ENCODE measurements at places on chromosomes 4 and X.

DNA sequence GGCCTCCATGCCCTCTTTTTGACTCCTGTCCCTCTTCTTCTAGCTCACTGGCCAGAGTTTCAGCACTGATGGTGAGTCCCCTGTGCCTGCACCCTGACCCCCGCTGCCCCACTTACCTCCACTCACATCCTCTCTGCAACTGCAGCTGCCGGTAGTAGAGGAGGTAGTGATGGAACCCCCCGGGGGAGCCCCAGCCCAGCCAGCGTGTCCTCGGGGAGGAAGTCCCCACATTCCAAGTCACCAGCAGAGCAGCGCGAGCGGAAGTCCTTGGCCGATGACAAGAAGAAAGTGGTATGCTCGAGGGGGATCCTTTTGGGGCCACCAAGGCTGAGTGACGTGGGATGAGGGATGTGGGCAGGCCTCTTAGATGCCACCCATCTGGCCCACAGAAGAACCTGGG lies 5.8 kb downstream of the ARAF start:
- no peak for DNase-seq

DNA sequence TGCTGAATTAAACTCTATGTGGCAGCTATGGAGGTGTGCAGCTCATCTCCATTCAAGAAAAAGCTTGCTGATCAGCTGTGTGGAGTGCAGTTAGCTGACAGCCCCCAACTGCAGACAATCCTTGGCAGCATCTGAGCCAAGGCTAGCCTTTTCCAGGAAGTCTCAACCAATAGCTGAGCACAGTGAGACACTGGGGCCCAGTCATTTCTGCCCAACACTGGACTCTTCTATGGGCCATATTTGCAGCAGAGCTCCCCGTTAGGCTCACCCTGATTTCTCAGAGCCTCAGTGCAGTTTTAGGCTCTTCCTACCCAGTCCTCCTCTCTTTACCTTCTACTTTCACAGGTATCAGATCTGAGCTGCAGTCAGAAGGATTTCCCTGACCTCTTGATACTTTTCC lies 12.9 kb downstream of the DDX53 start:
- no peak for DNase-seq

DNA sequence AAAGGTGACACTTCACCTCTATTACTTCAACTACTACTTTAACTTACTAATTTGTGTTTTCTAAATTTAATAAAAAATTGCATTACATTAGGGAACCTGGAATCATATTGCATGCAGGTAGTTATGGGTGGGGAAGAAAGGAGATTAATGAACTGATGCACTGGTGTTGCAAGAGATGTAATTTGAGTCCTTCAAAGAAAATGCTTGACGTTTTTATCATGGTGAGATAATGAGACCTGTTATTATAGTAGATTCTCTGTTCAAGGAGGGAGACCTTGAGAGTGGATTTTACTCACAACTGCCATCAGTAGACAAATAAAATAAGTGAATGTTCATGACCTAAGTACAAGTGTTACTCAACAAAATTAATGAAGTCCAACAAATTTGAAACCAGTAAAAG lies 26.4 kb upstream of the MED14 start:
- DNase-seq, result no peak

DNA sequence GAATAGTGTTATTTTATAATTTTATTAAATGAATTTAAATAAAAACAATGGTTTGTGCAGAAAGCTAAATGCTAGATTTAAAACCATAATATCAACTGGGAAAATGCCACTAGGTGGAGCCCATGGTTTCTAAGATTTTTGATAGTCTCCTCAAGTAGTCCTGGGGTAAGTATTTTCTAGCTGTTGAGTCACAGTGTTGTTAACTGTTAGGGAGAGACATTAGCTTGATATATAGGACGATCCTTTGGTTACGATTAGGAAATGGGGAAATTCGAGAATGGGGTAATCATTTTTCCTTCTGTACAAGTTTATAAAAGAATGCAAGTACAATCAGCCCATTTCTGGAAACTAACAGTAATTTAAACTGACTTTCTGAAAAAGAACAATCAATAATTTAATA lies 378.4 kb downstream of the ANKRD50 start:
- DNase-seq, result peak; percentile 78

- no peak for DNase-seq
Measured at GRCh38 chr4:57040510-57040909, 61.8 kb downstream of the POLR2B start.

DNA sequence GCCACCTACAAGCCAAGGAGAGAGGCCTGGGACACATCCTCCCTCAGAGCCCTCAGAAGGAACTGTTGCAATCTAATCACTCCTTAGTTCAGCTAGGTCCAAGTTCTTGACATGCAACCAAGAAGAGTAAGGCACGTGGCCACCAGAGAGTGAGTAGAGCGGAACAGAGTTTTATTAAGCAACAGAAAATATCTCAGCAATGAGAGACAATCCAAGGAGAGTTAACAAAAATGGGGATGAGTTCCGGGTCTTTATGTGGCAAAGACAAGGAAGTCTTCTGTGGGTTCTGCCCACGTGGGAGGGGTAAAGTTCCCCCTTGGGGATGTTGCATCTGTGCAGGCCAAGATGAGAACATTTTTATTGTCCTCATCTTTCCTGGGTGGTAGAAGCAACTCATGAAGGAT lies 38.5 kb upstream of the PROM1 start:
- no peak for DNase-seq

GRCh38 chr4:25552580-25553271 lies 102.9 kb upstream of the SLC34A2 start:
- DNase-seq, result no peak

- DNase-seq, result no peak
Measured at GRCh38 chr4:86523333-86523732, 70.8 kb upstream of the PTPN13 start.

- no peak for DNase-seq
Measured at GRCh38 chr4:109592367-109592766, 32.3 kb downstream of the MCUB start.

GRCh38 chr4:137278431-137278830 lies 253.9 kb downstream of the PCDH18 start:
- DNase-seq, result no peak

GRCh38 chrX:14529290-14529989 lies at the start of gene GLRA2:
TSS of gene GLRA2 (plus strand) at chrX:14529536. CDS start at chrX:14530058, 522 bp downstream.
- peak; percentile 2 for DNase-seq

- DNase-seq, result peak; percentile 97
Measured at GRCh38 chr4:72312032-72312650, 256.9 kb downstream of the ADAMTS3 start.

DNA sequence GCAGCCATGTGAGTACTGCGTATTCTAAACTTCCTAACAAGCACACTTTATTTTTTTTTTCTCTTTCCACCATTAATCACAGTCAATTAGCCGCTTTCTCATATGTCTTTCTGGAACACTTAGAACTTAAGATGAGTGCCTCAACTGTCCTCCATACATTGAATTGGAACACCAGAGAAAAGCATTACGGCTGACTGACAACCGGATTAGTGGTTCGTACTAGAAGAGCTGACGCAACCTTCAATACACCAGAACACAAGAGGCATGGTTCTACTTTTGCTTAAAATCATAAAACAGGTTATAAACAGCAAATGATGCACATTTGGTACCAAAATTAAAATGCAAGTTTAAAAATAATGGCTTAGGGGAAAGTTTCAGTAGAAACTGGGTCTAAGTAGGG lies 3.3 kb downstream of the TMEM47 start:
- DNase-seq, result no peak

- DNase-seq, result no peak
Measured at GRCh38 chrX:37332055-37332454, 17.1 kb upstream of the PRRG1 start.

DNA sequence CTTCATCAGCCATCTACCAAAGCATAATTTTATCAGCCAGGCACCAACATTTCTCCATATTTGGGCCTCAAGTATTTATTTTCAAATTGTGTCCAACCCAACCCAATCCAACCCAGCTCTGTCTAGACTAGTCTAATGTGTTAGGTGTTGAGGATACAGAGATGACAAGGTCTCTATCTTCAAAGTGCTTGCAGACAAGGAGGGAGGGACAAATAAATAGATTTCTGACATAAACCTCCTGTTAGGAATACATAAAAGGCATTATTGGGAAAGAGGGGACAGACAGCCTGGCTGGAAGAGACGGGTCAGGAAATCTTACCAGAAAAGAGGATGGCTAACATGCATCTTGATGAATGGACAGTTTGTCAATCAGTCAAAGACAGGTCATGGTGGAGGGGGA lies 115.4 kb upstream of the RPS6KA3 start:
- no peak for DNase-seq

GRCh38 chr4:176223561-176223960 lies 28.2 kb upstream of the SPATA4 start:
- DNase-seq, result no peak

DNA sequence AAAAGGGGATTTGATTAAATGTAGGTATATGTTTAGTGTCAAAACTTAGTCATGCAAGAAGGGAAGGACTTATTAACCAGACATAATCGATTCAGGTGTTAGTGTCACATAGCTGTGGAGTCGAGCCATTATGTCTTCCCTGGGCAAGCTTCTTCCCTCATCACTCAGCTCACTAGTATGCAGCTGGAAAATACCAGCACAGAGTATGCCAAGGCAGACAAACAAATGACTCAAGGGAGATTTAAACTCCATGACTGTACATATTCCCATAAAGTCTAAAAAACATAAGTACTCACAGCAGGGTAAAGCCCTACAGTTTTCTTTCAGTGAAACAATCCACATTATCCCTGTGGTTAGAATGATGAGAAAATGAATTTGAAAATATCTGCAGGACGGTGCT lies 304.5 kb downstream of the CBLL2 start:
- peak; percentile 66 for DNase-seq

DNA sequence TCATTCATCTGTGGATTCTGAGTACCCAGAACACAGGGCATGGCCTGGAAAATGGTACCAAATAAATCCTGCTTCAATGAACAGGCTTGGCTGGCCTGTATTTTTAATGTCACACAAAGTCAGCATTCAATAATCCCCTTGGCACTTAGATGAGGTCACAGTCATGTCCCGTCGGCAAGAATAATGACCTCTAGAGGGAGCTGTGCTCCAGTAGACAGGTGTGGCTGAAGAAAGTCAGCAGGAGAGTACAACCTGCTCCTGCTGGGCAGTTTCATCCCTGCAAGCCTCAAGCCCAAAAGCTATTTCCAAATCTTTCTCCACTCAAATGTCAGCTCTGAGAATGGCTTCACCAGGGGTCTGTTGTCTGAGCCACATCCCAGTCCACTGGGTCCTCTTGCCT lies 404.0 kb upstream of the F9 start:
- no peak for DNase-seq

- no peak for DNase-seq
Measured at GRCh38 chr4:22476011-22476410, 39.9 kb downstream of the ADGRA3 start.

- no peak for DNase-seq
Measured at GRCh38 chr4:166846939-166847338, 387.4 kb downstream of the SPOCK3 start.

DNA sequence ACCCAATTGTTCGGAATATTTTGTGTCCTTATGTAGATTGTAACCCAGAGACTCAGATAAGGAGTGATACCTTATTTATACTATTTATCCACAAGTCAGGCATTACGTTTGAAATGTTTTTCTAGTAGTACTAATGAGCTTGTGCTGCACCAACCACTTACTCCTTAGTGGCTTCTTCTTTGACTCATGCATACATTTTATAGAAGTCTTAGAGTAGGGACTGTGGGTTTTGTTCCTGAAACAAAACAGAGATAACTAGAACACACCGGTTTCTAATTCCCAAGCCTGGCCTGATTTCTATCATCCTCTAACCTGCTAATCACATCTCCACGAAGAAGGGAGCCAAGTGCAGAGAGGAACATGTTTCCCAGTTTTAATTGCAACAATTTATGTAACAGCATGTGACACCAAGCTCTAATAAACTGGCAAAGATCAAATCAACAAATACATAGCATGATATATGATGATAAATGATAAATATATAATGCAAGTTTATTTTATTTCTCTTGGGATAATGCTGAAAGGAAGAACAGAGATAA lies 32.3 kb downstream of the MGARP start:
- DNase-seq, result no peak

DNA sequence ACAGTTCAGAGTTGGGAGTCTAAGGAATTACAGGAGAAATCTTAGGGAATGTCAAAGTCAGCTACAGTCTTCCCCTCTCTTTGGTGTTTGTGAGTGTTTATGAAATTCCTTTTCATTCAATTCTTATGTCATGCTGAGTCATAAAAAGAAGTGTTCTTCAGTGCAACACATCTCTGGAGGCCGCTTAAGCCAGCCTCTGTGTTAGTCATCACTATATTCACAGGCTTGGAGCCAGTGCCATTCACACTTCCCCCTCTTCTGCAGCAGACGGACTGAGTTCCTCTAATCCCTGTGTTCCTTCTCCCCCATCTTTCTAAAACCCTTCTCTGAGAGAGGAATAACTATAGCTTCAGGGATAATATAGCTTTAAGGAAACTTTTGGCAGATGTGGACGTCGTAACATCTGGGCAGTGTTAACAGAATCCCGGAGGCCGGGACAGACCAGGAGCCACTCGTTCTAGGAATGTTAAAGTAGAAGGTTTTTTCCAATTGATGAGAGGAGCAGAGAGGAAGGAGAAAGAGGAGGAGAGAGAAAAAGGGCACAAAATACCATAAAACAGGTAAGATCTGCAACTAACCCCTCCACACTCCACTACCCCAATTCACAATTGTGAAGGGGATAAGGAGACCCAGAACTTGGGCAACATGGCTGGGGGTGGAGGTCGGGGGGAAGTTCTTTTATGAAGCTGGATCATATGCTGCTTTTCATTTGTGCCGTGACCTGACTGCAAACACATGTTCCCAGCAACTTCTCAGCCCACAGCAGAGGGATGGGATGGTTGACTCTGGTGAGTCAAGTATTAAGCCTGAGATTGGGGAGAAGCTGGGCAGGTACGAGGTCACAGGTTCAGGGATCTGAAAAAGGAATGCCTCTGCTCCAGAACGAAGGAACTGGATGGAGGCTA lies at the start of gene SRPX2:
Gene SRPX2, plus strand, starts transcription at position 244 of the 905 bp plus-strand sequence. CDS start 2,124 bp downstream, outside the sequence.
- DNase-seq, result peak; percentile 73

- DNase-seq, result peak; percentile 66
Measured at GRCh38 chr4:56728512-56728911, 47.4 kb upstream of the HOPX start.

DNA sequence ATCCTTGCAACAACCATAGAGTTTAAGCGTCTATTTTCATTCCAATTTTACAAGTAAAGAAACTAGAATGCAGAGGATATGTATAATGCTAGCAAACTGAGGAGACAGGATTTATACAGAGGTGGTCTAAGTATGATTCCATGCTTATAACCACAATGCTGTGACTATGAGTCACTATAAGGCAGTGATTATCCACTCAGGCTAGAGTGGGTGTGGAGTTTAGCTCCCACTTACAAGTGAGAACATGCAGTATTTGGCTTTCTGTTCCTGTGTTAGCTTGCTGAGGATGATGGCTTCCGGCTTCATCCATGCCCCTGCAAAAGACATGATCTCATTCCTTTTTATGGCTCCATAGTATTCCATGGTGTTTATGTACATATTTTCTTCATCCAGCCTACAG lies 41.6 kb upstream of the EDA2R start:
- no peak for DNase-seq

- DNase-seq, result no peak
Measured at GRCh38 chrX:29478336-29479069, 736.9 kb upstream of the MAGEB2 start.

DNA sequence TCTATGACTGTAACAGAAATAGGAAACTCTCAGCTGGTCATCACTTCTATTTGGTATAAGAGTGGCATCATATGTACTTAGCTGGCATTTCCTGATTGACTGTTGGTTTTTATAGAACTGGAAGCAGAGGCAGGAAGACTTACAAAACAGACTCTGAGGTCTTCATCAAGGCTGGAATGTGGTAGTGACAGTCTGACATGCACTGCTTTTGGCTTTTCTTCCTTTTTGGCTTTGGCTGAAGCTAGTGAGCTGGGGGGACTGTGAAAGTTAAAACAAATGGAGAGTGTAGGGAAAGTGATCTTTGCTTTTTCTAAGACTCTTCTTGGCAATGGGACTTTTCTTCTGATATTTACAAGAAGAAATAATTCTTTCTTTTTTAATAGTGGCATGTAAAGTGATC lies 121.1 kb upstream of the SLC4A4 start:
- no peak for DNase-seq
